Tibial nerve (tissue), 4 donors: ENCODE measurements at places on chromosomes 2 and 18. TPM values are rescaled to one million over a fixed set of nuclear protein-coding genes. Genes with fewer than 3 reads are reported as not detected.
A peak's percentile ranks its signal among the peaks of the same experiment; 100 is the strongest.

- peak; percentile 28 for DNase-seq
Measured at GRCh38 chr18:35524226-35524625, 26.5 kb upstream of the INO80C start.

The TLX2 gene
- not detected for total RNA-seq

The IL18RAP gene
- 0.30 TPM for total RNA-seq

The BCL11A gene
- not detected for total RNA-seq

The BBS5 gene
- 19.9 TPM for total RNA-seq
